Lower leg skin (tissue), 4 donors: ENCODE measurements at places on chromosomes 2 and 18. TPM values are rescaled to one million over a fixed set of nuclear protein-coding genes. Genes with fewer than 3 reads are reported as not detected.

DNA sequence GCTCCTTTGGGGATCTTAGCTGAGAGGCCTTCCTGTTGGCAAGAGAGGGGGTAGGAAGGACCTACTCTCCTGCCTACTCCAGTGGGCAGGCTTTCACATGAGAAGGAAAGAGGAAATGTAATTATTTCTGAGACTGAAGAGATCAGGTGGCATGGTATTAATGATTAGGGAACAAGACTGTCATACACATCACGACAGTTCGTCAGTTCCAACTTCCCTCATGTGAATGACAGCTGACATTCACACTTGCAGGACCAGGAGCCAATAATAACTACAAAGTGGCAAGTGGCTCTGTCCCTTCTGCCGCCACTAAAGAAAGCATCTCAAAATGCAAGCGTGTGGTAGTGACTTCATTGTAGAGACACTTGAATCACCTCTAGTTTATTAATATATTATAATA lies 90.0 kb downstream of the ZCCHC2 start:
- DNase-seq = no peak

- DNase-seq = no peak
Measured at GRCh38 chr18:74645679-74646078, 48.0 kb downstream of the ZNF407 start.

- no peak for DNase-seq
Measured at GRCh38 chr18:37538526-37539205, 26.9 kb downstream of the CELF4 start.

- DNase-seq = no peak
Measured at GRCh38 chr2:176650104-176650837, 381.0 kb downstream of the MTX2 start.

- no peak for DNase-seq
Measured at GRCh38 chr2:169980643-169981042, 153.4 kb downstream of the UBR3 start.

DNA sequence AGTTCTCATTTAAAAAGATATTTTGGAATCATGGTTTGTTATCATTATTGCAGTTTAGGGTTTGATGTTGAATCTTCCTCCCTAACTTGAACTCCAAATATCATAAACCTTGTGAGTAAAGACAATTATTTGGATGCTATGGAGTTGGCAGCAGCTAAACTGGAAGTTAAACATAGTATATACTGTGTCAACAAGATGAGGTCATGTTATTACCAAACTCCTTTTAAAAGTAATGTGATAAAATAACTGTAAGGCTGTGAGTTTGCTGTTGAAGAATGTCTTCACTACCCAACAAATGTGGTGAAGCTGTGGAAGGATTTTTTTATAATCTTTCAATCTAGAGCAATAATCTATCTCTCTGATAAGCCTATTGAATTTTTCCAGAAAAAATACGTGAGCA lies 16.0 kb downstream of the DNAH6 start:
- no peak for DNase-seq

DNA sequence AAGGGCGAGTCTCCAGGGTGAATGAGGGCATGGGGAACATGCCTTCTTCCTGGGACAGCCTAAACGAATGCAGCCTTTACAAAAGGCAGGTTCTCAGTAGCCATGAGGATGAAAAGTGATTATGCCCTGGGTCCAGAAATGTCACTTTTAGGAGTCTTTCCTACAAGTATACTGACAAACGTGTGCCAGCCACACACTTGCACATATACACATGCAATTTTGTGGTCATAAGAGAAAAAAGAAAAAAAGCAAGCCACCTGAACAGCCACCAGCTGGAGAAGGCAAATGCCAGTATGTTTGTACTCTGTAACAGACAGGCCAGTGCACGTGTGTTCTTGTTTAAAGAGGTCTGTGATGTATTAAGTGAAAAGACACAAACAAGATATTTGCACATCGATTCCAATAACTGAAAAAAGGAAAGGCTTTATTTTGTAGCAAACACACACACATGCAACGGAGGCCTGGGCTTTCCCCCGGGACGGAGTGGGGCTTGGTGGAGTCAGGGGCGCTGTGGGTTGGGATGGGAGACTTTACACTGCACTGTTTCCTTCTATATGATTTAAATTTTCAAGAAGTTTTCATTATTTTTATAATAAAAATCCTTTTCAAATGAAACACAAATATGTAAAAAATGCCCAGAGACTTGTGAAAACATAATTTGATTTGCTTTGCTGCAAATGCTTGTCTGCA lies 108.4 kb downstream of the FAM210A start:
- no peak for DNase-seq

GRCh38 chr2:197207106-197207505 lies 103.5 kb downstream of the ANKRD44 start:
- no peak for DNase-seq

- DNase-seq = no peak
Measured at GRCh38 chr2:163775304-163775703, 39.5 kb upstream of the FIGN start.

DNA sequence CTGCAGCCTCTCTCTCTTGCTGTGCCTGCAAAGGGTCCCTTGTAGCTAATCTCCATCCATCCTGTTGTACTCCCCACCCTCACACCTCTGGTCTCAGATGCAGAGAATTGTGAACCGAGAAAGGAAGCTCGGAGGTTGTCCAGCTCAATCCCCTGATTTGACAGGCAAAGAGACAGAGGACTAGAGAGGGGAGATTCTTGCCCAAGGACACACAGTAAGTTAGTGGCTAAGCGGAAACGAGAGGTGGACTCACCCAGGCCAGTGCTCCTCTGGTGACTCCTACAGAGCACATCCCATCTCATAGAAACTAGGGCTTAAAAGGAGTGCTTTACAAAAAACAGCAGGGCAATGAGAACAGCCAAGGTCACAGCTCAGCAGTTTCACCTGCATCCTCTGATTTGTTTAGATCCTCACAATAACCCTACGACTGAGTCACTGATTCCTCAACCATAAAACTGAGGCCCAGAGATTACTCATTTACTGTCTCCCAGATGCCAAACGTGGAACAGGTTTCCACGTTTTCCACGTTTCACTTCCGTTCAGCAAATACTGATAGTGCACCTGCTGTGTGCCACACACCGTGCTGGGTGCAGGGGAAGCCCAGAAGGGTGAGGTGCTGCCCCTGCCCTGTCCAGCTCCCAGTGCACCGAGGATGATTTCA lies 22.1 kb downstream of the EHD3 start:
- no peak for DNase-seq

GRCh38 chr2:100394111-100394641 lies 23.3 kb downstream of the CHST10 start:
- no peak for DNase-seq

The ACMSD gene
- not detected for total RNA-seq

The HOXD8 gene
- total RNA-seq = 7.3 TPM

The FAM237A gene
- total RNA-seq = not detected

The FKBP1B gene
- 10.1 TPM for total RNA-seq

The PDE1A gene
- 2.5 TPM for total RNA-seq

The GKN1 gene
- total RNA-seq = not detected

The SEC11C gene
- 29.8 TPM for total RNA-seq

The NAT8 gene
- not detected for total RNA-seq
